ENCODE measurements at places on chromosomes 2 and 18. TPM values are rescaled to one million over a fixed set of nuclear protein-coding genes. Genes with fewer than 3 reads are reported as not detected.

GRCh38 chr2:197677483-197677882 lies 2.1 kb upstream of the RFTN2 start:
- DNase-seq: no peak

DNA sequence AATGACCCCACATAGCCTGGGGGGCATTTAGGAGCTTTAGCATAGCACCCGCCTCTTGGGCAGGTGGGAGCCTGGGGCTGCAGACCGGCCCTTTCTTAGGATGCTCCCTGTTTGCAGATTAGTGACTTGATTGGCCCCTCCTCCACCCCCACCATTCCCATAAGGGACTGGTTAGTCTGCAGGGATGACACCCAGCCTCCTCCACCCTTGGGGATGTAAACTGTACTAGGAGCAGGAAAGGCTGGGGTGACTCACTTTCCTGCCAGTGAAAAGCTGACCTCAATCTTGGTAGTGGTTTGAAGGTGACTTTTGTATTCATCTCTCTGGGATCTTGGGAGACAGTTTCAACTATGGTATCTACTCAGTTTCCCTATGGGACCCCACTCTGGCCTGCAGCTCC lies 24.2 kb downstream of the CTIF start:
- no peak for DNase-seq

GRCh38 chr2:125445495-125445894 lies 1210.5 kb upstream of the GYPC start:
- DNase-seq: no peak

Gene SUMO1
- polyA plus RNA-seq: 199 TPM

Gene SLC9A4
- polyA plus RNA-seq: 11.3 TPM

Data from right renal pelvis (tissue), 4 donors.